ENCODE measurements at places on chromosomes 16 and 17.

- DNase-seq, result no peak
Measured at GRCh38 chr16:80060470-80060869, 459.9 kb upstream of the MAF start.

- peak; percentile 98 for DNase-seq
Measured at GRCh38 chr17:62065611-62066468, 762 bp upstream of the MED13 start.

DNA sequence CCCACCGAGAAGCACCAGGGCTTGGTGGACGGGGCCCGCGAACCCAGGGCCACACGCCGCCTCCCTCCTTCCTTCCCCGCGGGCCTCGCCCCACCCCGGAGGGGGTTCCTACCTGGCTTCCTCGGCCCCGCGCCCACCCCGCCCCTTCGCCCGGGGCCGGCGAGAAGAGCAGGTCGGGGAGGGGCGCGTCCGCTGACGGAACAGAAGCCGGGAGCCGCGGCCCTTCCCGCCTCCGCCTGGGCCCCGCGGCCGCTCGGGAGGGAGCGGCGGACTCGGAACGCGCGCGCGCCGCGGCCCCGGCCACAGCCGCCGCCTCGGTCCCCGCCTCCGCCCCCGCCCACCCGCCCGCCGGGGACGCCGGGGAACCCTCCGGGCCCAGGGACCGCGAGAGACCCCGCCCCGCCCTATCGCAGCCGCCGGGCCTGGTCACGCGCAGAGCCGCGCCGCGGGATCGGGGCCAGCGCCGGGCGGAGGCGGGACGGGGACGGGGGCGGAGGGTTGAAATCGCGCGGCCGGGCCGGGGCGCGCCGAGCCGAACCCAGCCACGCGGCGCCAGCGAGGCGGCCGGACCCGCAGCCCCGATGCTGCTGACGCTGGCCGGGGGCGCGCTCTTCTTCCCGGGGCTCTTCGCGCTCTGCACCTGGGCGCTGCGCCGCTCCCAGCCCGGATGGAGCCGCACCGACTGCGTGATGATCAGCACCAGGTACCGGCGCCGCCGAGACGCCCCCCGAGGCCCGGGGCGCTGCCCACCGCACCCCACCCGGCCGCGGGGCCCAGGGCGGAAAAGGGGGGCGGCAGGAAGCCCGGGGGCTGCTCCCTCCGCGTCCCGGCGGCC lies at the start of gene TLCD3A:
TLCD3A (plus strand) TSS at position 530 of the 835 bp plus-strand sequence; CDS start at position 582, 52 bp downstream.
- peak; percentile 81 for DNase-seq

DNA sequence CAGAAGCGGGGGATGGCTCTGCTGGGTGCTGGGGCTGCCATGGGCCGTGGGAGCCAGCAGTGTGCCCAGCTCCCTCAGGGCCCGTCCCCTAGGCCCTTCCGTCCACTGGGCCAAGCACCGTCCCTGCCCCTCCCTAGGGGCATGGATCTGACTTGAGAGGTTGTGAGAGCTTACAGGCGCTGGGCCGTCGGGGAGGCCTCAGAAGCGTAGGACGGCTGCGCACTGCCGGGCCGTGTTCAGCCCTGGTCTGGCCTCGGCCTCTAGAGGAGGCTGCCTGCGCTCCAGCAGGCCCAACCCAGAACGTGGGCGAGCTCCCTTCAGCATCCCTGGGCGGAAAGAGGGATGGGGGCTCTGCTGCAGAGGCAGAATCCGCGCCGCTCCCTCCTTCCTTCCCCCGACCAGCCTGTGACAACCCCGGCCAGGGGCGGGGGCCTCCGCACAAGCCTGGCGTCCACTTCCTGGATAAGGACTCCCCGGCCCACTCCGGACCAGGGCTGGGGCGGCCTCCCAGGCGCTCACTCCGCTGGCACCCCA lies 685 bp upstream of the MPG start:
- DNase-seq, result peak; percentile 83

GRCh38 chr17:6475411-6475810 lies 31.2 kb downstream of the PIMREG start:
- DNase-seq, result no peak

- no peak for DNase-seq
Measured at GRCh38 chr16:71933913-71934695, 38.8 kb downstream of the IST1 start.
